ENCODE measurements at places on chromosomes 12 and 14.
A peak's percentile ranks its signal among the peaks of the same experiment; 100 is the strongest.

GRCh38 chr12:55074806-55075205, 51.4 kb upstream of the OR9K2 start:
- no peak for DNase-seq

DNA sequence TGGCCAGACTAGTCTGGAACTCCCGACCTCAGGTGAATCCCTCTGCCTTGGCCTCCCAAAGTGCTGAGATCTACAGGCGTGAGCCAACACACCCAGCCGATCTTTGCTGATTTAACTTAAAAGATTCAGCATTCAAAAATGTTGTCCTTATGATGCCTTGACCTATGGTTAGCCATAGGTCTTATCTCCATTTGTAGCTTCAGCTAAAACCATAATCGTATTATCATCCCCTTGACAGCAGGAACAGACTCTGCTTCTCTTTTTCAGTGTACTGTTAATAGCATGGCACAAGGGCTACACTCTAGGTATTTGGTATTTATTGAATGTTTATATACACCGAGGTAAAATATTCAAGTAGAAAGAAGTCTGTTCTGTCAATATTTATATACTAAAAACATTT, 15.3 kb downstream of the CCDC62 start:
- no peak for DNase-seq

DNA sequence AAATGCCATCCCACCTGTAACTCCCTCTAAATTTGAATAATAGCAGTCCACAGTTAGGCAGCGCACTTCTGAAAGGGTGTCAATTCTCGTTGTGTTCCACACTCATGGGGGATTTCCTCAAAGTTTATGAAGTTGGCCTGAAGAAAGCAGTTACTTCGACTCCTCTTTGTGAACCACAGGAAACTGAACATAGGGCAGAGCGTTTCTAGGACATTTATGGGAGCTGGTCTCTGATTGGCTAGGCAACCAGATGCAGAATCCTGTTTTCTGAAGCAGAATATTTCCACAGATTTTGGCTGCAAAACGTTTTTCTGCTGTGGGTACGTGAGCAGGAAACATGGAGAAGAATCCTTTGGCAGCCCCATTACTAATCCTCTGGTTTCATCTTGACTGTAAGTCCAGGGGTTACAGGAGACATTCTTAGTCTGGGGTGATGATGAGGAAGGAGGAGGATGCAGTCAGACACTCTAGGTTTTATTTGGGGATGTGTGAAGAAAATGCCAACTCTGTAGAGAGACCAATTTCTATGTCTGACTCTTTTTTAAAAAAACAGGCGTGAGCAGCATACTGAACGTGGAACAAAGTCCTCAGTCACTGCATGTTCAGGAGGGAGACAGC, 431.5 kb upstream of the OR4E1 start:
- no peak for DNase-seq

DNA sequence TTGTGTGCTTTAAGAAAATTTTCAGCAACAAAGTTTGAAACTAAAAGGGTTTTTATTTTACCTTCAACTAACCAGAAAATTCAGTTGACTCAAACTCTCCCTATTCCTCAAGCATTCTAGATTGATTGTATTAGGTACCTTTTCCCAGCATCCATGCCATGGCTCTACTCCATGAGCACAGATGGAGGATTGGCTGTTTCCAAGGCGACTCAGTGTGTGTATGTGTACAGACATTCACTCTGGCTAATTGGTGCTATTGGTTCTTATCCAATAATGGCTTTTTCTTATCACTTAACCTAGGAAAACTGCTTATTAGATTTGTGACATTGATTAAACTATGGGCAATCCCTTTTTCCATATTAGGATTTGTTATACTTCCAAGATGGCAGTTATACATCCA, 202.6 kb downstream of the ANO6 start:
- no peak for DNase-seq

DNA sequence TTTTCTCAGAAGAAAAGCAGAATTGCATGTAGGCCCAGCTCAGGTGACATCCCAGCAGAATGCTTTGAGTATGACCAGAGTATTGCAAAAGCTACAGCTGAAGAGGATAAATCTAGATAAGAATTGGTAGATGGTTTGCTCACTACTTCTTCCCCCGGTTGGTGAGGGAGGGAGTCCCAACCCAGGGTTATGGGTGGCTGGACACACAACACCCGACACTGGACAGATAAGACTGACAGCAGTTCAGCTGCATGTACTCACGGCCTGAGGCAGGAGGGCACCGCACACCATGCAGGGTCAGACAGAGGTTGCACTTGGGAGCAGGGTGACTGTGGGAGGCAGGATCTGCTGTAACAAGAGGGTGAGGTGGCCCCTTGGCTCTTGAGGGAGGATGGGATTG, 1.7 kb upstream of the CLEC4C start:
- no peak for DNase-seq

DNA sequence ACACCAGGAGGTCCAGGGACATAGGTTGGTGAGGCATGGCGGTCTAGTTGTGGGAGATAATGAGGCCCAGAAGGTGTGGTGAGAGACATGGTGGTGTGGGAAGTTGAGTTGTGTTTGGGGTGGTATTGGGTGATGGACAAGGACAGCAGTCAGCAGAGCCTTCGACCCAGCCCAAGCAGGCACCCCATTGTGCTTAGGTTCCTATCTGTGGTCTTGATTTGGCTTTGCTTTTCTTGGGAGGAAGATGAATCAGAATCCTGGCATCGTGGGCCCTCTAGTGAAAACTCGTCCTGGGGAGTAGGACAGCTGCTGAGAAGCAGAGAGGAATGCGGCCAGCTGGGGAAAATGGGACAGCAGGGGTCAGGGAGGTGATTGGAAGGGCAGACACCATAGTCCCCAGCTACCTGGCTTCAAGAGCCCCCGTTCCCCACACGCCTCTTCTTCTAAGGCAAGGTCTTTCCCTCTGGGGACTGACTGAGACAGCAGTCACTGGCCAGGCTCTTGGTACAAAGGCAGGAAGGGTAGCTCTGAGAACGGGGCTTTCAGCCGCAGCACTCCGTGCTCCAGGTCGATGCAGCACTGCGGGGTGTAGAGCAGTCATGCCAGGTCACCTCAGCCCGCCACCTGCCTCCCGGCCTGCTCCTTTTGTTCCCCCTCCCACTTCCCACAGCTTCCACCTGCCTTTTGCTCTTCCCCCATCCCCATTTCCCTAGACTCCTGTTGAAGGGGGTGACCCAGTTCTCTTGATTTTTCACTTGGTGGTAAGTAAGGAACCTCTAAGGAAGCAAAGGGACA, 7.9 kb downstream of the NRIP2 start:
- no peak for DNase-seq

GRCh38 chr12:120721866-120722265, 3.8 kb upstream of the ACADS start:
- no peak for DNase-seq

DNA sequence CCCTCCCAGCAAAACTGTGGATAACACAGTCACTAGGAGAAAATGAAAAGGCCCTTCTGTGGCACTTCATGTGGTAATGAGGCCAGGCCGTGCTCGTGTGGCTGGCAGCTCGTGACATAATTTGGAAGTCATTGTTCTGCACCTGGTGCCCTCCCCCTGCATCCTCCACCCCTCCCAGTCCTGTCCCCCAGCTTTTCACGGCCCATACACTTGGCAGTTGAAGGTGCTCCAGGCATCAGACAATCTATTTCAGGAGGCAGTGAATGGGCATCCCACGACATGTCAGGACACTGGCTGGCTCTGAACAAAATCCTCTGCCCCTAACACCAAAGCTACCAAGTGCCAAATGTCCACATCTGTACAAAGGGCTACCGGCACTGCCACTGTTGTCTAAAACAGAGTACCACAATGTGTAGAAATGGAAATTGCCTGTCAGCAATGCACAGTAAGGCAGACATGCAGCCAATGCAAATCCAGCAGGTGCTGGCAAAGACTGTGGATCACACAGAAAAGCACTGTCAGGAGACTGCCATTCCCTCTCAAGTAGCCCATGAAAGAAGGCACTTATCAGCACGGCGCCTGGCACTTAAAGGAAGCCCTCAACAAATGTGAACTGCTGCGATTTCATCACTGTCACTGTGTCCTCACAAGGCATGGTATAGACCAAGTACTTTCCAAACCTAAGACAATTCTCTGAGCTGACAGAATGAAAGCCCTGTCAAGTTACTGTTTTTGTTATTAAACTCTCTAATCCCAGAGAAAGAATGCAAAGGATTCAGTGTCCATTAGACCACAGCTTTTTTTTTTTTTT, 39.1 kb downstream of the CORO1C start:
- no peak for DNase-seq

- DNase-seq, result no peak
Measured at GRCh38 chr14:103908580-103908979, 19.7 kb upstream of the TDRD9 start.

- no peak for DNase-seq
Measured at GRCh38 chr14:24607635-24608514, 1.6 kb downstream of the GZMH start.

DNA sequence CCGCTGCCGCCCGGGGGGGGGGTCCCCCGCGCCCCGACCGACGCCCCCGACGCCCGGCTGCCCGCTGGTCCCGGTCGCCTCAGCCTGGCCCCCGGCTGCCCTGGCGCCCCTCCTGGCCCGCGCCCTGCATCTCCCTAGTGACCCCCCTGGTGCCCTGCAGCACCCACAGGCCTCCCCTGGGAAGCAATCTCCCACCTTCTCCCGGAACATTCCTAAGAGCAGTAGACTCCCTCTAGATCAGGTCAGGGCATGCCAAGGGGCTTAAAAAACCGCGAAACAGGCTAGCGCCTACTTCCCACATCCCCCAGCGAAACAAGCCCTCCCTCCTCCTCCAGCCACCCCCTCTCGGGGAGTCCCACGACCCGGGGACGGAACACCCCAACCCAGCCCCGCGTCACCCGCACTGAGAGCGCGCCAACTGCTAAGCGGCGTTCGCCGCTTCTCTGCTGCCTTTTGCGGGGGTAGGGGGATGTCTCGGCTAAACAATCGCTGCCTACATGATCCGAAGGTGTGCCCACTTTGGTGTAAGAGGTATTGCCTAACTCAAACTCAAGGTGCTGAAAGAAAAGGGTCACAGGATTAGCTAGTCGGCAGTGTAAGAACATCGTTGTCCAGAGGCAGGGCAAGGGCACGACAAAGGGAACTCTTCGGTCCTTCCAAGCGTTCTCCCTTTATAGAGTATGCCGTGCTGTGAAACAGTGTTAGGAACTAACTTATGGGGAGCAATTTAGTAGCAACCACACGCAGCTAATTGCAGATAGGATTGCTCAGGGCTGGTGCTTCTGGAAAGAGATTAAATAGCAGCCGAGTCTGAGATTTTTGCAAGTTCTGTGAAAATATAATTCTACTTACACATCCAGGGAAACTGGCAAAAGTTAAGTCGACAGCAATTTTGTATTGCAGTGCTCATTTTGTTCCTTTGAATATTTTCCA, 619 bp upstream of the NTN4 start:
- DNase-seq, result no peak

DNA sequence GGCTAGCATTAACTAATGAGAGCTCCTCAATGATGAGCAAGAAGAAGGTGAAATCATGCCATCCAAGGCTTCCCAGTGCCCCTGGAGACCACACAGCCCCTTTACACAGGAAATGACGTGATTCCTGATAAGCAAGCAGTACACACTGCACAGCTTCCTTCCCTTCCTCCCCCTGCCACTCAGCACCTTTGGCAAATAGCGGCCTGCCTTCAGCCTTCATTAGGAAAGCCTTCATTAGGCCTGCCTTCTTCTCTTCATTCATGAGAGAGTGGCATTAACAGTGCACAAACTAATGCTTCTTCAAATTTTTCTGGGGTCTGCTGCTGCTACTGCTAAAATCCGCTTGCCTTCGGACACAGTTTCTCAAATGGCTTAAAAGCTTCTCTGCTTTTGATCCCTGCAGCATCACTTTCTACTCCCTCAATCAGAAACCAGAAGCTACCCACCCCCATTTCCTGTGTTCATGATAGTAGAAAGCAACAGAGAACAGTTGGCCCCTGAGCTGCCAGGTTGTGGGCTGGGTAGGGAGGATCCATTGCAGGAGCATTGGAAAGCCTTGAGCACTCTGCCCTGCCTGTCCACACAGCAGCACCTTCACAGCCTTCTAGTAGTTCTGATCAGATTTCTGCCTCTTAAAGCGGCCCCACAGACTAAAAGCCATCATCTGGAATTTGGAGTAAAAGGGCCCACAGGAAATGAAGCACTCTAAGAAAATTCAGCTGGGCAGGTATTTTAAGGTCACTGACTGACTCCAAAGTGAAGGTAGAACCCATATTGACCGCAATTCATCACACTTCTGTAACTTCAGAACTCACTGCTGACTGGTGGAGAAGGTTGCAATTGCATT, 103.8 kb upstream of the ETV6 start:
- DNase-seq, result peak; percentile 12

DNA sequence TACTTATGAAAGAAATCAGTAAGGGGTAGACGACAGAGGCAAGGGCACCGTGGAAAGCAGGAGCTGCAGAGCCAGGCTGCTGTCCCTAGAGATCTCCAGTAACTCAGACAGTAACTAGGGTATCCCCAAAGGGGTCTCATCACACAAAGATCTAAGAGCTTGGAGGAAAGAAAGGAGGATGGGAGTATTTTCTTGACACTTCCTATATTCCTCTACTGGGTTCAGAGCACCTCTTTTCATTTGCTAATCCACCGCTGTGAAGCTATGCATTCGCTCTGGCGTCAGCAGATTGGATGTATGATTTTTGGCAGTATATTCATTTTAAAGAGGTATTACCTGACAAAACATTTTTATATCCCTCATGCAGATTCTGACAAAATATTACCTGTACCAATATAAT, 12.6 kb downstream of the USP44 start:
- DNase-seq, result no peak
